ENCODE measurements at places on chromosomes 2 and 18.

DNA sequence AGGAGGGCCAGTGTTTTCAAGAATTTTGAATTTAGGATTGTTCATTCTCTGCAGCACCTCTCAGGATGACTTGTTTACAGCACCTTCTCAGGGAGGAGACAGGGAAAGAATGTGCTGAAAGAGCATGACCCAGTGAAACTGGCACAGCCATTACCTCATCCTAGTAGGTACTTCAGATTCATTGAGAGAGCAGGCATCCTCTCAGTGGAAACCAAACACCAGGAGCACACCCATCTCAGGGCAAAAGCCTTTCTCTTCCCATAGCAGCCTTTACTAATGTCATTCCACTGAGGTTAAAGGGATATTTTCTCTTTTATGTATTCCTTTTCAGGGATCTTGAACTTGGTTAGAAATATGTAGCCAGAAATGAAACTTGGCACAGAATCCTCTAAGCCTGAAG, 2.6 kb downstream of the MAP2 start:
- DNase-seq = no peak

DNA sequence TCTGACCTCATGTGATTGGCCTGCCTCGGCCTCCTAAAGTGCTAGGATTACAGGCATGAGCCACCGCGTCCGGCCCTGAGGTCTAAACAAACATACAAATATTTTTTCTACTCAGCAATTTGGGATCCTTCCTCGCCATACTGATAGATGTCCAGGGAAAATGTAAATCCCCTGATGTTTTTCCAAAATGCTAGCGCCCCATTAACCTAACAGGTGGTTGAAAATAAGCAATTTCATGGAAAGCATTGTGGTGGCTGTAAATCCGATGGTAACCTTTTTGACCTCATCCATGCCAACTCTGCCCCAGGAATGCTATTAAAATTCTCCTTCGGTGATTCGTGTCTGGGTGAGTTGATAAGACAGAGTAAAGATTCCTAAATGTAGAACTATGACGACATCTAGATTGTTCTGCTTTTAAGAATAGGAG, 19.3 kb downstream of the GEMIN6 start:
- DNase-seq = no peak

DNA sequence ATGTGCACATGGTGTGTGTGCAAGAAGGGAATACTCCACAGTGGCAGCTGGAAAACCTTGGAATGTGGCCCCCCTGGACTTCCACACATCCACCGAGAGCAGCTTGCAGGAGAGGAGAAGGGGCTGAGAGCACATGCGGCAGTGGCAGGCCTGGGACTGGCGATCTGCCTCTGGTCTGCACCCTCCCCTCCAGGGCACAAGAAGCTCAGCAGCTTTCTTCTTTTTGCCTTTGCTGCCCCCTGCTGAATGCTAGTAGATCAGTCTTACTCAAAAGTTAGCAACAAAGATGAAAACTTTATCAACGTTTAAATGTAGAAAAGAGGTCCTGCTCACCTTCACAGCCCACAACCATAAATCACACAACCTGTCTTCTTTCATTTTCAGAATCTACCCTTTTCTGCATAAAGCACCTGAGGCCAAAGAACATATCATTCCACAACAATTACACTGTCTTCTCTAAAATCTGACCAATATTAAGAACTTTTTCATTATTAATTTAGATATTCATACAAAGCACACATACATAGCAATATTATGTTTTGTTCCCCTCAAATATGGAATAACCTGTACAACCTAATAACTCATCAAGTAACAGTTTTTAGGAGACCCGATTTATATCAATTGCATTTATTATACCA, 34.6 kb downstream of the TGFBRAP1 start:
- peak; percentile 35 for DNase-seq

DNA sequence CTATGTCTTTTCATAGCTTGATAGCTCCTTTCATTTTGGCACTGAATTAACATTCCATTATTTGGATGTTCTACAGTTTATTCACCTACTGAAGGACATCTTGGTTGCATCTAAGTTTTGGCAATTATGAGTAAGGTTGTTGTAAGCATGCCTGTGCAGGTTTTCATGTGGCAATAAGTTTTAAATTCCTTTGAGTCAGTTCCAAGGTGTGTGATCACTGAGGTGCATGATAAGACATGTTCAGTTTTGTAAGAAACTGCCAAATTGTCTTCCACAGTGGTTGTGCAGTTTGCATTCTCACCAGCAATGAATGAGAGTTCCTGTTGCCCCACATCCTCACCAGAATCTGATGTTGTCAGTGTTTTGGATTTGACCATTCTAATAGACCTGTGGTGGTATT, 24.2 kb downstream of the XDH start:
- no peak for DNase-seq

DNA sequence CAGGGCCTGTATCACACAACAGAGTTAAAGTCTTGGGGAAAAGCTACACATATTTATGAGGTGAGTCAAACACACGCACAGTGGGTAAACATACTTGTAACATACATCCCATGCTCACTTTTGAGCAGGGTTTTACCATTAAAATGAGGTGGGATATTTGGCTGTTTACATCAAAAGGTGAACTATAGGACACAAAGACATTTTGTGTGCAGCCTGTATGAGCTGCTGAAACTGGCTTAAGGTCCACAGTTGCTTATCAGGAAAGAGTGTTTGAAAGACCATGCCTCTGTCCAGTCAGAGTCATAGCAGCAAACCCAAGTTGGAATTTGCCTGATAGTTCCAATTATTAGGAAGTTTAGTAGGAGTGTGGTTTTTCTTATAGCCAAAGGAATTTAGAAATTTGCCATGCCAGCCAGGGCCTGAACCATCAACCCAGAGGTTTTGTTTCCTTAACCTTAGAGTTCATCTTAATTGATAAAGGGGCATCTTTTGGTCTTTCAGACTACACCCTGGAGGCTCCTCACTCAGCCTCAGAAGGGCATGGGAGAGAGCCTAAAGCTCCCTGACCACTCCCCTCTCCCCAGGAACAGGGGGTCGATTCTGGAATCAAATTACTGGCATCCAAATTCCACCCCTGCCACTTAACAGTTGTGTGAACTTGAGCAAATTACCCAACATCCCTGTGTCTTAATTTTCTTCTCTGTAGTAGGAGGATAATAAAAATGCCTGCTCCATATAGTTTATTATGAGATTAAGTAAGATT, 29.9 kb upstream of the L3MBTL4 start:
- DNase-seq = no peak
